ENCODE measurements at places on chromosomes 6 and 20.

DNA sequence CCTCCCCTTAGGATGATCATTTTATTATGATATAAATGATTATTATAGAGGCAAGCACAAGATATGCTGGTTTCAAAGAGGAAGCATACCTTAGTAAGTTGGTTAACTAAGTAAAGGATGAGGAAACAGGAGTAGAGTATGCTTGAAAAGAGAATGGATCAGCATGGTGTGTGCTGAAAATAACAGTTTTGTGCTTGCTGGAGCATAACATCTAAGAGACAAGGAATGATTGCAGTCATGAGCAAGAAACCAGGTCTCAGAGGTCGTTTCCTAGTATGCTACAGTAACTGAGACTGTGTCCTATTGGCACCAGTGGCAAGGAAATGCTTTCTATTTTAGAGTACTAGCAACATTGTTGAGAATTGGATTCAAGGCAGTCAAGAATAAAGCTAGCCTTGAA lies 34.1 kb downstream of the CDC40 start:
- DNase-seq, result no peak

DNA sequence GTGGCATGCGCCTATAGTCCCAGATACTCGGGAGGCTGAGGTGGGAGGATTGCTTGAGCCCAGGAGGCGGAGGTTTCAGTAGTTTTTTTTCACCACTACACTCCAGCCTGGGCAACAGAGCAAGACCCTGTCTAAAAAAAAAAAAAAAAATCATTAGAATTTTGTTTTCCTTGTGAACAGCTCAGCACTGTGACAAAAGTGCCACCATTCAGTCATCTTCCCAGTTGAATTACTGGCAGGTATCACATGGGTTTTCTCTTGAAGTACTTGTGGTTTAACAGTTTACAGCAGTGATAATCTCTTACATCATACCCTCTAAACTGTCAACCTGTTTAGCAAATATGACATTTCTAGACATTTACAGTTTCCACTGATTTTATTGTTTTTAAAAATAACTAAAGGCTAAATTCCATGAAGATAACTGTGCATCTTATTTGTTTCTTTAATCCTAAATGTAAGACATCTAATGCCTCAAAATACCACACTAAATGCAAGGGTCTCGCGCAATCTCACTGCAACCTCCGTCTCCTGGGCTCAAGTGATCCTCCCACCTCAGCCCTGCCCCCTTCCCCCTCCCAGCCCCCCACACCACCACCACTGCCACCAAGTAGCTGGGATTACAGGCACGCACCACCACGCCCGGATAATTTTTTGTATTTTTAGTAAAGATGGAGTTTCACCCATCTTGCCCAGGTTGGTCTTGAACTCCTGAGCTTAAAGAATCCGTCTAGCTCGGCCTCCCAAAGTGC lies 7.0 kb downstream of the TRPC4AP start:
- no peak for DNase-seq

- no peak for DNase-seq
These were observed 11.2 kb upstream of the NCOA5 start for GRCh38 chr20:46100988-46101387.

GRCh38 chr6:138162111-138162954 lies 594 bp downstream of the ARFGEF3 start:
- no peak for DNase-seq

GRCh38 chr6:63448229-63448628 lies 124.1 kb upstream of the LOC128125822 start:
- DNase-seq, result no peak

- DNase-seq, result no peak
These were observed 194.2 kb upstream of the CNR1 start for GRCh38 chr6:88360203-88360797.

Measured in stimulated activated CD4-positive, alpha-beta T cell treated with anti-CD3 and anti-CD28 coated beads, Interleukin-1b, Interleukin-23, amount 100 ng/mL, for 1 hour (primary cell).